AG04450 (cell line): ENCODE measurements at places on chromosomes 16 and 17. TPM values are rescaled to one million over a fixed set of nuclear protein-coding genes. Genes with fewer than 3 reads are reported as not detected.

- no peak for DNase-seq
Observed at GRCh38 chr16:82636485-82636884, 9.7 kb downstream of the CDH13 start.

- DNase-seq, result no peak
Observed at GRCh38 chr16:89801800-89802199, 14.6 kb downstream of the FANCA start.

DNA sequence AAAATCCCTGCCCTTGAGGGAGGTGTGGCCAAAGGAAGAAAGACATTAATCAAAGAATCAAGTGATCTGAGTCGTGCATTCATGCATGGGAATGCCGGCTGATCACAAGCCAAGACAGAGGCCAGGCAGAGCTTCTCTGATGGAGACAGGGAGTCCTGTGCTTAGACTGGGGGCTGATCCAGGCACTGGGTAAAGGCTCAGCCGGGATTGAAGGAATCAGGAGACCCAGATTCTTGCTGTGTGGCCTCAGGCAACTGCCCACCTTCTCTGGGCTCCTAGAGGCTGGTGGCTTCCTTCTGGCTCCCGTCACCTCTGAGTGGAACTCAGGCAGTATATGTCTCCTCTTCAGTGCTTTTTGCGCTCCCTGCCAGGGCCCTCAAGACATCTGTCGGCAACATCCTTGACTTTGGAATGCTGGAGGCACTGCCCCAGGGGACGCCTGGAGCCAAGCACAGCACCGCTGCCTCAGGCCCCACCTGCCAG, 17.7 kb downstream of the RAI1 start:
- no peak for DNase-seq

DNA sequence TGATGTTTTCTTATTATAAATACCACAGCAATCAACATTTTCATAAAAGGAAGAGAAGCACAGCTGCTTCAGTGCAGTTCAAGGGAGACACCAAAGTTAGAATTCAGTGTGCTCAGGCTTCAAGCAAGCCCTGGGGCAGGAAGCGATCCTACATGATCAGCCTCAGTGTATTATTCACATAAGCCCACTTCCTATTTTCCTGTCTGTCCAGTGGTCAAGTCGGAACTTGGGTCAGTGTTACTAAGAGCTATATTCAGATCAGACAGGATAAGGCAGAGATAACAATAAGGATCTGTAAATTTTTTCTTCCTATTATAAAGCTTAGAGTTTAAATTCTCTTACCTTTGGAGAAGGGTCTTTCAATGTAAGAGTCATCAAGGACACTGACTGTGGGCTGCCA, 12.9 kb downstream of the HEATR6 start:
- DNase-seq, result no peak

NFAT5 gene
- polyA plus RNA-seq, result 31.2 and 36.9 TPM in 2 replicates

CACNG4 gene
- polyA plus RNA-seq, result 0.21 and 0.25 TPM in 2 replicates

OTOP2 gene
- polyA plus RNA-seq, result not detected in 2 replicates
